ENCODE measurements at places on chromosomes 5 and 9. TPM values are rescaled to one million over a fixed set of nuclear protein-coding genes. Genes with fewer than 3 reads are reported as not detected.

Gene NOXA1
- 15.0 TPM for total RNA-seq

Gene SPINK6
- not detected for total RNA-seq

Gene KCNV2
- not detected for total RNA-seq

Gene NR6A1
- 3.9 TPM for total RNA-seq

Gene SPARC
- total RNA-seq = 608 TPM
